ENCODE measurements at places on chromosomes 16 and 17.

- no peak for DNase-seq
These were observed 14.5 kb downstream of the NGFR start for GRCh38 chr17:49509588-49509917.

DNA sequence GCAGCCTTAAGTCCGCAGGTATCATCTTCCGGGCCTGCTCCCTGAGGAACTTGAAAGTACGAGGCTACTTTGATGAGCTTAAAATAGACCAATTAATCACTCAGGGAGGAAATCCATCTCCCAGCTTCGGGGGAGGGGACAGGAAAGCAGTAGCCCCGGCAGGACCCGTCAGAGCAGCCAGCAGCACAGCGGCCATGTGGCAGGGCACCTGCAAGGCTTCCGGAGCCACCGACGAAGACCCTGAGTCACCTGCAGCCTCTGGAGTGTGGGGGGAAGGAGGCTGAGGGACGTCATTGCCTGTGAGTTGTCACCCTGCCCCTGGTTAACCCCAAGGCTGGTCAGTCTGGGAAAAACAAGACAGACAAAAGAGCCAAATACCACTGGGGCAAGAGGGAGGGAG lies 4.4 kb upstream of the CYB561 start:
- DNase-seq, result no peak

GRCh38 chr17:1769822-1770477 lies 8.1 kb downstream of the SERPINF1 start:
- DNase-seq, result no peak

- DNase-seq, result no peak
These were observed 48.4 kb downstream of the CENPV start for GRCh38 chr17:16304830-16305229.

- no peak for DNase-seq
These were observed 76.6 kb upstream of the CORO6 start for GRCh38 chr17:29699283-29699682.

DNA sequence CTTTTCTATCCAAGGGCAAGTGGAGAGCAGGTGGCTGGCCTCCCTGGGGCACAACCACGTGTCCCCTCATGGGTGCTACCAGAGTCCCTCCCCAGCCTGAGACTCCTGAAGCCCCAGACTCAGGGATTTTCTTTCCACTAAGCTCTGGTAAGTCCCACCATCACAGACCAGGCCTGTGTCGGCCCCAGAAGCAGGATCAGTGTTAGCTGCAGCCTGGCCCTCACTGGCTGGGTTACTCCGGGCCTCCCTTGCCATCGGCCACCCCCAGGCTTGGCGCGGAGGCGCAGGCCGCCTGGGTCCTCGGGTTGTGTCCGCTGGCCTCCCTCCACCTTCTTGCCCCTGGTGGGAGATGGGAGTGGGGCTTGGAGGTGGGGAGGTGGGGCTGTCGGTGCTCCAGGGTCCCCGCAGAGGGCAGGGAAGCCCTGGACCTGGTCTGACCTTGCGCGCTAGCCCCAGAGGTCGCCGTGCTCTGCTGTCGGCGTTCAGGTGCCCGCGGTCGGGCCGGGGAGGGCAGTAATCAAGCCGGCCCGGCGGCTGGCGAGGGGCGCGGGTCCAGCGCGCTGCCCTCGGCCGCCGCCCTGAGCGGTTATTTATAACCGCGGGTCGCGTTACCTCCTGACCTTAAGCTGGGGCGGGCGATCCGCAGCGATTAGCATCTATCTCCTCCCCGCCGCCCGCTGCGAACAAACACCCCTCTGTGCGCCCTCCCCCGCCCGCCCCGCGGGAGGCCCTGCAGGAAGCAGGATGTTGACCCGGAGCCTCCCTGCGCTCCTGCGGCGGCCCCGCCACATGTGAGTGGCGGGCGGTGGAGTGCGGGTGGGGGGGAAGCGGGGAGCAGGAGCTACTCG lies 78.1 kb upstream of the TOB1 start:
- DNase-seq, result peak; percentile 70

- DNase-seq, result no peak
These were observed 27.9 kb upstream of the CPHXL start for GRCh38 chr16:75754141-75754540.

GRCh38 chr17:57276621-57277020 lies 20.3 kb downstream of the MSI2 start:
- DNase-seq, result no peak

- no peak for DNase-seq
These were observed 20.6 kb downstream of the PRKAR1A start for GRCh38 chr17:68532826-68533225.

DNA sequence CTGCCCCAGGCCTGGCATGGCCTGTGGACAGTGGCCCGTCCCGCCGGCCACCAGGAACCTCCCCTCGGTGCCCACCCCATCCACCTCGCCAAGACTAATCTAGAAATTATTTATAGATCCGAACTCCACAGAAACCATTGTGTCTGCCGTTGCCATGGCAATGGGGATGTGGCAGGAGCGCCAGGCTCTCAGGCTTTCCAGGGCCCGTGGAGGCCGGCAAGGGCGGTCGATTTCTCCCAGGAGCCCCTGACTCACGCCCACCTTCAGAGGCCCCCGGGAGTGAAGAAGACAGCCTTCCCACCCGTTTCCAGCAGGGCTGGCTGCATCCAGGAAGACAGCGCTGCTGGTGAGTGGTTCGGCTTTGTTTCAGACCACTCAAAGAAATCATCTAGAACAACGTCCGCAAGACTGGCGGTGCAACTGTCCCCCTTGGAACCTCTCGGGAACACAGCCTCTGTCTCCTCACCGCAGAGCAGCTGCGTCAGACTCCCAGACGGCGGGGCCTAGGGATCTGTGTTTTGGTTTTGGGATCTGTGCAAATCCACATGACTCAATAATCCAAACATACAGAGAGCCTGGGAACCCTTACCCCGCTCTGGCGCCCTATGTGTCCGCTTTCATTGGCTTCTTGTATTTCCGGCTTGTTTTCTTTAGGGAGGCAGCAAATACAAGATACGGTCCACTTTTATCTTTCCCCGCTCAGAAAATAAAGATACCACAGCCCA lies 48.5 kb upstream of the ZCCHC14 start:
- DNase-seq, result no peak

DNA sequence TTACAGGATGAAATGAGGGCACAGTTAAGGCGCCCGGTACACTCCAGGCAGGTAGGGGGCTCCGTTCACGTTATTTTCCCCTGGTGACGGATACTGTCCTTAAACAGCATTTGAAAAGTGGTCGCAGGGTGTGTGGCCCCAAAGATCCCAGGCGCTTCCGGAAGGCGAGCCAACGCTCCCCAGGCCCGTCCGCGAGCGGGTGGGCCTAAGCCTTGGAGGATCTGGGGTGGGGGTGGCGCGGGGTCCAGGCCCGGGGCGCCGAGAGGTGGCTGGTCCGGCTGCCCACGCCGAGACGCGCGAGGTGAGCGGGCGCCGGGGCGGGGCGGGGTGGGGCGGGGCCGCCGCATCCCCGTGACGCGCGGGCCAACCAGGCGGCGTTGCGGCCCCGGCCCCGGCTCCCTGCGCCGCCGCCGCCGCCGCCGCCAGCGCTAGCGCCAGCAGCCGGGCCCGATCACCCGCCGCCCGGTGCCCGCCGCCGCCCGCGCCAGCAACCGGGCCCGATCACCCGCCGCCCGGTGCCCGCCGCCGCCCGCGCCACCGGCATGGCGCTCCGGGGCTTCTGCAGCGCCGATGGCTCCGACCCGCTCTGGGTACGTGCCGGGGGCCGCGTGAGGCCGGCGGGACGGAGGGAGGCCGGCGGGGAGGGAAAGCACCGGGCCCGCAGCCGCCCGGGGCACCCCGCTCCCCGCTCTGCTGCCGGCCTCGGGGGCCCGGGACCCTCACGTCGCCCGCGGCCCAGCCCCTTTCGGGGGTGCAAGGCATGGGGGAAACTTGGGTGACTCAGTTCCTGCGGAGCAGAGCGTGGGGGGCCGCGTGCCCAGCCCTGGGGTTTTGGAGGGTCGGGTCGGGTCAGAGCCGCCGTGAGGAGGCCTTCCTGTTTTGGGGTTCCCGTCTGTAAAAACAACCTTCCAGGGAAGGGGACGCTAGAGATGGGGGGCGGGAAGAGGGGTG lies at the start of gene ABCC1:
TSS of gene ABCC1 (plus strand) at position 407 of the 951 bp plus-strand sequence. CDS start at position 543, 136 bp downstream.
- peak; percentile 50 for DNase-seq

- peak; percentile 7 for DNase-seq
These were observed at the start of gene ST6GALNAC2 for GRCh38 chr17:76585649-76586593. TSS of gene ST6GALNAC2 (minus strand) at chr17:76585860. CDS start at chr17:76585808, 52 bp downstream.

- no peak for DNase-seq
These were observed 250.0 kb downstream of the ABCC12 start for GRCh38 chr16:47905771-47906170.

GRCh38 chr17:65202844-65203571 lies 65.8 kb downstream of the RGS9 start:
- no peak for DNase-seq

- no peak for DNase-seq
These were observed 1576.8 kb downstream of the CDH8 start for GRCh38 chr16:60459463-60459862.

- no peak for DNase-seq
These were observed 30.7 kb upstream of the SLC5A11 start for GRCh38 chr16:24815021-24815420.

DNA sequence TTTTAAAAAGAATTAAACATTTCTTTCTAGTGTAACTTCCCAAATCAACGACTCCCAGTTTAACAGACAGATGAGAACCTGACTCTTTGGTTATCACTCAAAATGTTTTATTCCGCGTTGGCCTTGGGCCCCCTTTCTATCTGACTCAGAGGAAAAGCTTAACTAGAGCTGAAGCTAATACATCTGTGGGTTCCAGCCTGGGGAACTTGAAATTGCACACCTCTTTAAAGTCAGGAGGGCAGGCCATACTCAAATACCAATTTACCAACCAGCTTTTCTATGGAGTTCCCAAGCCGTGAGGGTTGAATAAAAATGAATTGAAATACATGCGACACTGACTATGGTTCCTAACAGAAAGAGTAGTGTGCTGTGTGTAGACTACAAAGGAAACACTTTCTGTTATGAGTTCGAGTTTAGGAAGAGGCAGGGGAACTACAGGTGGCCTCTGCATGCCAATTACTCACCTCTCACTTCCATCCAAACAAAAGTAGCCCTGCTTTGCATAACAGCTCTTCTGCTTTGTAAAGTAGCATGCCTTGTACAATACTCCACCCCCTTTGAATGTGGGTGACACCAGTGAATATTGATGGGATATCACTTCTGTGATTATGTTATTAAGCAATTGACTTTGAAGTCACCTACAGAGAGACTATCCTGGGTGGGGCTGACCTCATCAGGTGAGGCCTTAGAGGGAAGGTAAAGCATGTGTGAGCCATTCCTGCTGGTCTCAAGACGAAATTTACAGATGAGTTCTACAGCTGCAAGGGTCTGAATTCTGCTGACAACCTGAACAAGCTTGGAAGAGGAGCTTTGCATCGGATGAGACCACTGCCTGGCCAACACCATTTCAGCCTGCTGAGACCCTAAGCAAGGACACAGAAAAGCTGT lies 92.1 kb downstream of the WDR59 start:
- no peak for DNase-seq

All from effector CD4-positive, alpha-beta T cell (primary cell).